ENCODE measurements at places on chromosomes 5 and 9.

- DNase-seq = no peak
Measured at GRCh38 chr5:89342106-89342876, 459.3 kb upstream of the MEF2C start.

- no peak for DNase-seq
Measured at GRCh38 chr9:104313396-104314110, 190.5 kb upstream of the OR13F1 start.

- DNase-seq = no peak
Measured at GRCh38 chr5:137696481-137696880, 39.4 kb downstream of the KLHL3 start.

DNA sequence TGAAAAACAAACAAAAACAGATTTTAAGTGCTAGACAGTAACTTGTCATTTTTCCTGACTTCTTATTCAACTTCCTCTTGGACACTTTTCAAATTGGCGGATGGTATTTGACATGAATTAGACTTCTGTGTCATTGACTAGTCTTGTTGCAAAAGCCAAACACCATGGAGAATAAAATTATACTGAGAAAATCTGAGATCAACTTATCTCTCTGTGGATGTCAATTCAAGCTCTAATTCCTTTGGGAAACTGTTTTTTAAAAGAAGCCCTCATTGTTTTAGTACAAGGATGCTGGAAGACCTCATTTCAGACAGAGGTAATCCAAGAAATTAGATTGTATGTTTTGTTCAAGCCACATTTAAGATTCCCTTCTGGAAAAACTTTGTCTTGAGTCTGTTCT, 831.0 kb downstream of the SEMA5A start:
- DNase-seq = no peak

- no peak for DNase-seq
Measured at GRCh38 chr9:12968093-12968492, 193.3 kb downstream of the LURAP1L start.

GRCh38 chr5:157903117-157903450, 44.1 kb upstream of the CLINT1 start:
- DNase-seq = no peak

DNA sequence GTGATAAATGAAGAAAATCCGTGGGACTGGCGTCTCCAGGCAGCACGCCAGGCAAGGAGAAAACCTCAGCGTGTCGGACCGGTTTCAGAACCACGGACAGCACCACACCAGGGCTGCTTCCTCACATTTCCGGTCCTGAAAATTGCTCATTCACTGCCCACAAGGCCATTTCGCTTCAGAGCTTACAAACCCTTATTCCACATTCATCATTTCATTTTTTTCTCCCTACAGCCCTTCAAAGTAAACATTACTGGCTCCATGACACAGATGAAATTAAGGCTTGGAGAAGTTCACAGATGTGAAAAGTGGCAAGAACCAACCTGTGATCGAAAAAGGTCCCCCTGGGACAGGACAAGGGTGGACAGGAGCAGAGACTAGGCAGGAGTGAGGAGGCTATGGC, 1.5 kb upstream of the GPRIN1 start:
- no peak for DNase-seq

GRCh38 chr9:34252670-34253459, 74.0 kb downstream of the UBAP1 start:
- DNase-seq = peak; percentile 47

- DNase-seq = no peak
Measured at GRCh38 chr5:173689737-173690360, 73.4 kb upstream of the BOD1 start.

- DNase-seq = no peak
Measured at GRCh38 chr5:140497897-140498296, 49.6 kb upstream of the EIF4EBP3 start.

GRCh38 chr9:123162791-123163345, 105.5 kb downstream of the STRBP start:
- no peak for DNase-seq

- no peak for DNase-seq
Measured at GRCh38 chr9:78314953-78315870, 18.3 kb downstream of the PSAT1 start.

DNA sequence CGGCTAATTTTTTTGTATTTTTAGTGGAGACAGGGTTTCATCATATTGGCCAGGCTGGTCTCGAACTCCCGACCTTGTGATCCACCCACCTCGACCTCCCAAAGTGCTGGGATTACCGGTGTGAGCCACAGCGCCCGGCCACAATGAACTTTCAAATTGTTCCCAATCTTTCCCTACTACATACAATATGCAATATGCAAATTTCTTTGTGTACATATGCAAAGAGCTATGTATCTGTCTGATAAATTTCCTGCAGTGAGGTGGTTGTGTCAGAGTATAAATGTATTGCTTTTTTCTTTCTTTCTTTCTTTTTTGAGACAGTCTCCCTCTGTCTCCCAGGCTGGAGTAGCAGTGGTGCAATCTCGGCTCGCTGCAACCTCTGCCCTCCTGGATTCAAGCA, 48.8 kb upstream of the PLPP1 start:
- DNase-seq = no peak

DNA sequence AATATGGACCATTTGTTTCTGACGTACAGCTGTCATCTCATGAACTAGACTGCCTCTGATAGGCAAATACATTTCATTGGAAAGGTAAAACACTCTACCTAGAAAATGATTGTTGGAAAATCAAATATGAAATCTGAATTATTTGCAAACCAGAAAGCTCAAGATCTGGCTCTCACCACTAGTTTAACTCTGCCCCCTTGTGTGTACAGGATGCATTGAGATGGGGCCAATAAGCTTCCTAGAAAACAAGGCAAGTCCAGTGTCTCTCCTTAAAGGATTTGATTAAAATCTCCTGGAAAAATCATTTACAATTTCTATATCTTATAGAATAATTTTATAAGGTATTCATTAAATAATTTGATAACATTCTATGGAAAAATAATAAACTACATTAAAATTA, 311.9 kb upstream of the ANKH start:
- DNase-seq = no peak

GRCh38 chr5:91797576-91797975, 414.5 kb upstream of the ARRDC3 start:
- no peak for DNase-seq

DNA sequence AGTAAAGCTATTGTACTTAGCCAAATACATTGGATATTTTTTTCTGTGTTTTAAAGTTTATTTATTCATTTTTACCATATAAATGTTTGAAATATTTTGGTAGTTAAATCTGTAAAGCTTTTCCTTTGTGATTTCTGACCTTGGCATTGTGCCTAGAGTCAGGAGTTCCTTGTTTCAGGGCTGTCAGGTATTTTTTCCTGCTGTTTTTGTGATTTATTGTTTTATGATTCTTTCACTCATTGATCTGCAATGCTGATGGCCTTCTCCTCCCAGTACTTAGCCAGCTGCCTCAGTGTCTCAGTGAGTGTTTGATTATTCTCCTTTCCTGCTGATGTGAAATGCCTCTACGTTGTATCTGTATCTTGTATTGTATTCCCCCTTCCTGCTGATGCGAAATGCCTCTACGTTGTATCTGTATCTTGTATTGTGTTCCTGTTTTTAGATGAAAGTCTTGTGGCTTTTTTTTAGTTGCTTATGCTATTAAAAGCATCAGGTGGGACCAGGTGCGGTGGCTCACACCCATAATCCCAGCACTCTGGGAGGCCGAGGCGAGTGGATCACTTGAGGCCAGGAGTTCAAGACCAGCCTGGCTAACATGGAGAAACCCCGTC, 61.0 kb downstream of the EHMT1 start:
- DNase-seq = no peak

- no peak for DNase-seq
Measured at GRCh38 chr5:97838214-97838613, 655.2 kb upstream of the RIOK2 start.

- DNase-seq = no peak
Measured at GRCh38 chr9:13478160-13478559, 198.7 kb upstream of the MPDZ start.

DNA sequence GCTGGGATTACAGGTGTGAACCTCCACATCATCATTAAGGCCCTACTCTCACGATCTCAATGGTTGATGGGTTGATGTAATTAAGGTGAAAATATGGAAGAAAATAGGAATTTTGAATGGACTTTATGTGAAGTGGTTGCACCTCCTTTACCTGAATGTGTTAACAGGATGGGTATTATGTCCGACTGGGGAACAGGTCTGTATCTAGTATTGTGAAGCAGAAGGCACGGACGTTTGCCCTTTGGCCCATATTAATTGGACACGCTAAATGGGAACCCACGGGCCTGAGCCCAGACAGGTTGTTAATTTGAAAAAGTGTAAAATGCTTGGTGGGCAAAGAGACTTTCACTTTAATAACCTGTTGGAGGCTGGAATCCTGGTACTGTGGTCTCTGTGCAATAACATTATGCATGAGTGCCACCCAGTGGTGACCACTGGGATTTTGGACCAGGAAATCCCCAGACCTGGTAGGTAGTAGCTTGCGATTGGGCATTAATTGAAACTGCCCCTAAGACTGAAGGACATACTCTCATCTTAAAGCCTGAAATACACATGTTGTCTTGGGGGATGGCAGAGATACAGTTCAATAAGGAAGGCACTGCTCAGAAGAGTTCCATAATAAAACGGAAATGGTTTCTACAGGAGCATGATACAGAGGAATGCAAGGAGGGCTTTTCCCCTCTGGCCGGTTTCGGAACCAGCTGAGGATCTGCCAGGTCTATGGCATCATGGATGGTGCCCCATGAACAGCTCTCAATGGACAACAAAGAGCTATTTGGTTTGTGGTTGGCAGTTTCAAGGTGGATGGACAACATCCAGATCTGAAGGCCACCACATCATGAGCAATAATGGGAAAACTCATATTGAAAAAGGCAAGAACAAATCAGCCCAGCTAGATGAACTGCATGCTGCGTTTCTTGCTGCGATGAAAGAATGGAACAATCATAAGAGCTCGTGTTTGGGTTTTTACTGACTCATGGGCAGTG, 26.2 kb upstream of the BICD2 start:
- peak; percentile 45 for DNase-seq

DNA sequence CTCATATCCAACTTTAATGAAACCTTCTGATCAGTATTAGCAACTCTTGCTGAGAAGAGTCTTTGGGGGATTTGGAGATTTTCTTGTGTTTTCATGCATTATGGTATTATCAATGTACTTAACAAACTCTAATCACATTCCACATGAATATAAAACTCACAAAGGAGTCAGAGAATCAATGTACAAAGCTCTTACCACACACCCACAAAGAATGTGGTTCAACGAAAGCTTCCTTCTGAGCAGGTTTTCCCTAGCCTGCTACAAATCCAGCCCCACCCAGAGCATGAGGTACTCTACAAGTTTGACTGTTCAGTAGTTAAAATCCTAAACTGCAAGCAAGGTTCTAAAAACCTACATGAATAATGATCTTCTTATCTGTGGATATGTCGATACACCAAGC, 210.1 kb downstream of the TARS1 start:
- DNase-seq = no peak

GRCh38 chr5:110880413-110880812, 141.6 kb downstream of the SLC25A46 start:
- no peak for DNase-seq

GRCh38 chr5:113969901-113970300, 392.0 kb upstream of the KCNN2 start:
- no peak for DNase-seq

- DNase-seq = no peak
Measured at GRCh38 chr5:104573949-104574709, 1011.5 kb upstream of the NUDT12 start.

DNA sequence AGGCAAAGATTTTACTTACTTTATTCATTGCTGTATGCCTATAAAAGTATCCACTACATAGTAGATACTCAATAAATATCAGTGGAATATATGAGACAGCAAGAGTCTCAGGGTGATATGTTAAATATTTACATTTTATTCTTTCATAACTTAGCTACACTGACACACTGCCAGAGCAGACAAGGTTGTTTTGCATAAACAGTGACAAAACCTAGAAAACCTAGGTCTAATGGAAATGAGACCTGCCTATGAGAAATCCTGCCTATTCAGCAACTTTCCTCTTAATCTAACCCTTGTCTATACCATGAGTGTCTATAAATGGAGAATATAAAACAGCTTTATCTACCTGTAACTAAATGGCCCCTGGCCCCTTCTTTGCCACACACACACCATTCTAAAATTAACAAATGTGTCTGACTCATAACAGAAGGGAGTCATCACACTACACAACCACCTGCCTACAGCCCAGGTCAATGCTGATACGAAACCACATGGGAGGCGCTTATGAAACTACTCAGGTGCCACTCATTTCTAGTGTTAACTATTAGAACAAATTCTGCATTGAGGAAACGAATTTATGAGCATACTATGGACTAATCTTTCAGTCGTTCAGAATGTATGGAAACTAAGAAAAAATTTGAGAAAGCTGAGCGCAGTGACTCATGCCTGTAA, 60.3 kb downstream of the UBAP2 start:
- DNase-seq = no peak

DNA sequence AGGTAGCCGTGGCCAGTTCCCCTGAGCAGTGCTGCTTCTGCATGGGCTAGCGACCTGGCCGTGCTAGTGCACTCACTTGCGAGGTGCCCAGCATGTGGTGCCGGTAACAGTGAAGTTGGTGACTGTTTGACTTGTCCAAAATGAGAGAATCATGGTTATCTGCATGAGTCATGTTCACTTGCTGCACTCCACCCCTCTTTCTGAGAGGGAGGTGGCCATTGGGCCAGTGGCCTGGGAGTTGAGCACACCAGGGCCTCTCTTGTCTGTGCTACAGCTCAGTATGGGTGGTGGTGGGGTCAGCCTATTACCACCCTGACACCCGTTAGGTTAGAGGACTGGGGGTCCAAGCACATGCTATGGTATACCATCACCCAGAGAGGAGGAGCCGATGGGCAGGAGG, 55.4 kb upstream of the GARNL3 start:
- no peak for DNase-seq

GRCh38 chr5:59798862-59799667, 94.5 kb downstream of the PDE4D start:
- DNase-seq = no peak

DNA sequence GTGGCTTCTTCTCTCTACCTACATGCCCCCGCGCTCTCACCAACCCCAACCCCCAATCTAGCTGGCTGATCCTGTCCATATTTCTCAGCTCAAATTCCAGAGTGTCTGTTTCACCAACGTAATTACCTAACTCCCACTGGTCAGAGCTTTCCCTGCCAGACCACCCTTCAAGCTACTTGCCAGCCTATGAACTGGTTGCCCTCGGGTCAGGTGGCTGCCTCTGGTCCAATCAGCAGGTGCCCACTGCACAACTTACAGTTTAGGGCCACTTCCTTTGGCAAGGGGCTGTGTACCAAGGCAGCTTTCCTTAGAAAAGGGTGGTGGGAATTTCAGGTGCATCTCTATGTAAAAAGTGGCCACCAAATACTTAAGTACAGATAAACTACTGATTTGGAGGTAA, 92.2 kb upstream of the SLC30A5 start:
- no peak for DNase-seq

Data from iPS DF 6.9 (cell line).